ENCODE measurements at places on chromosomes 7 and 10.

- no peak for DNase-seq
Observed at GRCh38 chr7:43296306-43296705, 183.9 kb downstream of the HECW1 start.

GRCh38 chr10:91464500-91464899, 54.4 kb downstream of the HECTD2 start:
- no peak for DNase-seq

DNA sequence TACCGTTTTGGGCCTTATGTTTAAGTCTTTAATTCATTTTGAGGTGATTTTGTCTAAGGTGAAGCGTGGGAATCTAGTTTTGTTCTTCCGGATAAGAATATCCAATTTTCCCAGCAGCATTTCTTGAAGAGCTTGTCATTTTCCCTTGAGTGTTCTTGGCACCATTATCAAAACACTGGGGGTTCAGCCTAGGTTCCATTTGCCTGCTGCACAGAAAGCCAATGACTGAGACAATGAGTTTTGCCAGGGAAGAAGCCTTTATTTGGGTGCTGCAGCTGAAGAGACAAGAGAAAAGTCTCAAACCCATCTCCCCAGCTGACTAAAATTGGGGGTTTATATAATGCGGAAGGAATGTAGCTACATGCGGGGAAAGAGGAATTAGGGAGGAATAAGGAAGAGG, 287.2 kb upstream of the FZD1 start:
- DNase-seq: no peak

DNA sequence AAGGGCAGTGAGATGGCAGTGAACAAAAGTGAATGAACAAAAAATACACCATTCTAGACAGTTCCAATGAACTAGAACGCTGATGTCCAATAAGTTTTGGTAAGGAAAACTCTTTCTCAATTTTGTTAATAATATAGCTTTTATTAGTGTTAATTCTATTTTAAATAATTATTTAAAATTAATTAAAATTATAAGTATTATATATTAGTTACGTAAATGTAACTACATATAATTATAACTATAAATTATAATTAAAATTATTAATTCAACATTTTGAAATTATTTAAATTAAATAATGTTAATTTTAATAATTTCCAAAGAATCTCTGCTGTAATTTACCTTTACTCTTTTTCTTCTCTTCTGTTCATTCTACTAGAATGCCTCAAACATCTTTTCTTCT, 5.4 kb downstream of the SRI start:
- DNase-seq: no peak

GRCh38 chr7:131522325-131522930, 34.0 kb downstream of the PODXL start:
- no peak for DNase-seq

GRCh38 chr10:26326851-26327250, 110.3 kb downstream of the GAD2 start:
- no peak for DNase-seq

GRCh38 chr10:113131613-113132261, 181.7 kb downstream of the TCF7L2 start:
- DNase-seq: no peak

GRCh38 chr7:137606061-137606674, 240.6 kb downstream of the DGKI start:
- DNase-seq: no peak

DNA sequence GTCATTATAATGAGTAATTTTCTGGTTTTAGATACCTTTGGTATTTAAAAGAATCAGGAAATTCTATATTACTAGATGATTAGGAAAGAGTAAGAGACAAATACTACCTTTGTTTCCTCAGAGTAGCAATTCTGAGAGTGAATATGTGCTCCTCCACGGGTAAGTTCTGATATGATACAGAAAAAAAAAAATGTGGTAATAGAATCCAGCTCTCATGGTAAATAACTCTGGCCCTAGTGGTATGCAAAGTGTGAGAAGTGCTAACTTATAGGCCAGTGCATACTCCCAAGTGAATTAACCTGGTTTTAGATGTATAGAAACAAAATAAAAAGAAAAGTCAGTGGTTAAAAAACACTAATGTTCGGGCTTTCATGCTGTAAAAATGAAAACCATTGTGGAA, 512.6 kb upstream of the SEMA3D start:
- no peak for DNase-seq

- no peak for DNase-seq
Observed at GRCh38 chr10:67141300-67141699, 215.5 kb downstream of the LRRTM3 start.
